ENCODE measurements at places on chromosomes 16 and 17.
A peak's percentile ranks its signal among the peaks of the same experiment; 100 is the strongest.

- no peak for DNase-seq
Observed at GRCh38 chr17:29124135-29124924, 55.9 kb downstream of the MYO18A start.

DNA sequence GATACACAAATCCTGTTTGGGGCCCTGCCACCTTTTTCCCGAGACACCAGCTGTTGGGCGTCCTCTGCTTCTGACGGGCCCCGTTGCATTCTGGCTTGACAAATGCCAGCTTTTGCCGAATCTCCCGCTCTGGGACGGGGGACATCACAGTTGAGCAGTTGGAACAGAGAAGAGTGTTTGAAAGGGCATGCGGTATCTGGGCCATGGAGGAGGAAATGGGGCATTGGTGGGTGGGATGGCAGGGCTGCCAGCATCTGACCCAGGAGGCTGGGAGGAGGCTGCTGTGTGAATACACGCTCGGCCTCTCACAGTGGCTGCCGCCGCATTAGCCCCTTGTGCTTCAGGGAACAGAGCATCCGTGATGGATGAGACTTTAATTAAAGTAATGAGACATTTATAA lies 184.3 kb upstream of the TNRC6C start:
- DNase-seq = no peak

- DNase-seq = no peak
Observed at GRCh38 chr17:7497636-7498035, 13.5 kb downstream of the POLR2A start.

- no peak for DNase-seq
Observed at GRCh38 chr17:80118601-80119270, 17.4 kb downstream of the GAA start.

GRCh38 chr16:14041164-14041563 lies 30.0 kb upstream of the MRTFB start:
- no peak for DNase-seq

DNA sequence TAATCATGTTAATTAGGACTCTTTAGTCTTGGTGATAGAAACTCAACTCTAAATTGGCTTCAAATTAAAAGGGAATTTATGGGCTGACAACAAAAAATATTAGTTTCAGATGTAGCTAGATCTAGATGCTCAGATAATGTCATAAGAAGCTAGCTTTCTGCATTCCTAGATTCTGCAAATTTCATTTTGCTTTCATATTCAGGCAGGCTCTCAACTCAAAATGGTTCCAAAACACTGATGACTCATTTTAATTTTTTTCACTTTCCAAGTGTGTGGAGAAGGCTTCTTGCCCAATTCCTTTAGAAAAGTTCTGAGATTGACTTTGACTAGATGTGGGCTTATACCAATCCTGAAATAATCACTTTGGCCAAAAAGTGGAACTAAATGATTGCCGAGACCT lies 236.7 kb upstream of the GOT2 start:
- no peak for DNase-seq

DNA sequence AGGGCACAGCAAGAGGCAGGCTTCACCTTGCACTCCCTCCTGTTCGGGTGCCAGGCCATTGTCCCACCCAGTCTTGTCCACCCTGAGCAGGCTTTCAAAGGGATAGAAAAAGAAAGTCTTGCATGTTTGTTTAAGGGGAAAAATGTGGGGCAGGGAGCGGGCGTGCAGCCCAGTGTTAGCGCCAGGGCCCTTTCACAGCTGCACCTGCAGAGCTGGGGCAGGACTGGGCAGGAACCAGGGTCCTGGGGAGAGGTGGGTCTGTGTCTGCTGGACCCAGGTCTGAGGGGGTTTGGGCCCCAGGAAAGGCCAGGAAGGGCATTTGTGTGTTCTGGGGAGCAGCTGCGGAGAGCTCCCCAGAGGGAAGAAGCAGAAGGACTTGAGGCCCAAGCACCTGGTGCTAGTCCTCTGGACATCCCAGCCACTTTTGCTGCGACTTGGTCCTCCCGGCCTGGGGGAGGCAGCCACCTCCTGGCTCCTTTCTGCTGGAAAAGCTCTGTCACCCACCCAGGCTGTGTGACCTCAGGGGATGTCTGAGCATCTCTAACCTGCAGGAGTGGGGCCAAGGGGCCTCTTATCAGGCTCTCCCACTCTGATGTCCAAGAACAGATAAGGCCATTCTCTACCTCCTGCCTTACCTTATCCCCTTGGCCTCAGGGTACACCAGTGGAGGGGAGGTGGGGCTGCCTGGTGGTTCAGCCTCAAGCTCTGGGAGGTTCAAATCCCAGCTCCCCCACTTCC lies 44.7 kb downstream of the PSME3IP1 start:
- no peak for DNase-seq

- no peak for DNase-seq
Observed at GRCh38 chr17:78714534-78714933, 67.5 kb downstream of the CYTH1 start.

GRCh38 chr16:56109205-56109604 lies 82.1 kb upstream of the GNAO1 start:
- no peak for DNase-seq

DNA sequence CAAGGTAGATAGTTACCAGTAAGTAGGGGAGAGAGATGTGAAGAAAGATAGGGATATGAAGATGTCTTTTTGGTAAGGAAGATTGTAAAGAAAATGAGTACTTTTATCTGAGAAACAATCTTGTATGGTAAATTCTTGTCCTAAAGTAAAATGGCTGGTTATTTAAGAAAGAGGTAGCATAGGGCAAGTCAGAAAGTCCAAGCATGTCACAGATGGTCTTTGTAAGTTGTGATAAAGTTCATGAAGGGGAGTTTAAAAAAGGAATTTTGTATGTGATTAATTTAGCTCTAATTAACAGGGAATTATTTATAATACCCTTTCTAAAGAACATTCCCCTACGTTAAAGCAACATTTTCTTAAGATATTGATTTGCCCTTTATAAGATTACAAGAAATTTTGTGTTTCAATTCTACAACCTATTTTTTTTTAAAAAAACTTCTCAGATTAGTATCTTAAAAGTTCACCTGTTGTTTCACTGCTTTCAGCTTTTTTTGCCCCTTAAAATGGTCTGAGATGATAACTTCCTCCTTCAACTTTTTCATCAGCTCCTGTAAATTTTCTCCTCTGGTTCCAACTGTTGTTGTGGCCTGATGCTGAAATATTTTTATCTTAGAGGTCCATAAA lies 16.2 kb upstream of the CPHXL start:
- DNase-seq = no peak

DNA sequence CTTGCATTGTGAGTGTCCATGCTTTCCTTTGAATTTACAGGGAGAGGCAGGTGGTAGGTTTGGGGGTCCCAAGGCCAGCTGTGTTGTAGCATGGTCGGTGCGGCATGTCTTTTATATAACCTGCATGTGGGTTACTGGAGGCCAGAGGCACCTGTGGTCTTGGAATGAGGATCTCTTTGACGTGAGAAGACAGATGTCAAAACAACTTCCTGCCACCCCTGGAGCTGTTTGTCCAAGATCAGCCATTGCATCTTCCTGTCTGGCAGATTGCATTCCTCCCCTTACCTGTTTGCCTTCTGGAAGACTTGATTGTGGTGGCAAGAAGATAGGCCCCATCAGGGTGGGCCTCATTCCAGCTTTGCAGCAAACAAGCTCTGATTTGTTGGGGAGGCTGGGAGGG lies 175.1 kb downstream of the MSI2 start:
- no peak for DNase-seq

- DNase-seq = no peak
Observed at GRCh38 chr17:27322690-27323508, 29.0 kb downstream of the WSB1 start.

DNA sequence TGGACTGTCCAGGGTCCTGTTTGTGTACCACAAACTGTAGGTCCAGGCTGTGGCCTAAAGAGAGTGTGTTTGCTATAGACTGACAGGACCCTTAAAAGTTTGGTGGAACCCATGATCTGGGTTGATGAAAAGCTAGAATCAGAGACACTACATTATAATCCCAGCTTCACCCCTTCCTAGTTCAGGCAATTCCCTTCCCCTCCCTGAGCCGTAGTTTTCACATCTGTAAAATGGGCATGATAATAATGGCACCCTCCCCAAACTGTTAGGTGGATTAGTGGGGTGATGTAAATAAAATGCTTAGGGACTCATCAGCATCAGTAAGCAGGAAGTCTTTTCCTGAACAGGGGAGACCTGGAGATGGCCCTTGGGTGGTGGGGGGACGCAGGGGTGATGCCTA lies 2.5 kb downstream of the SCNN1B start:
- DNase-seq = no peak

GRCh38 chr17:50728881-50729765 lies 9.7 kb downstream of the LUC7L3 start:
- no peak for DNase-seq

- DNase-seq = no peak
Observed at GRCh38 chr16:23232806-23233205, 50.3 kb downstream of the SCNN1G start.

- DNase-seq = peak; percentile 56
Observed at GRCh38 chr16:77213542-77214106, 14.4 kb downstream of the SYCE1L start.

GRCh38 chr16:75378616-75379015 lies 54.7 kb downstream of the CFDP1 start:
- DNase-seq = no peak

GRCh38 chr17:145671-146541 lies 8.5 kb downstream of the SCGB1C2 start:
- DNase-seq = no peak

GRCh38 chr16:77556201-77556873 lies 121.5 kb upstream of the ADAMTS18 start:
- DNase-seq = no peak

DNA sequence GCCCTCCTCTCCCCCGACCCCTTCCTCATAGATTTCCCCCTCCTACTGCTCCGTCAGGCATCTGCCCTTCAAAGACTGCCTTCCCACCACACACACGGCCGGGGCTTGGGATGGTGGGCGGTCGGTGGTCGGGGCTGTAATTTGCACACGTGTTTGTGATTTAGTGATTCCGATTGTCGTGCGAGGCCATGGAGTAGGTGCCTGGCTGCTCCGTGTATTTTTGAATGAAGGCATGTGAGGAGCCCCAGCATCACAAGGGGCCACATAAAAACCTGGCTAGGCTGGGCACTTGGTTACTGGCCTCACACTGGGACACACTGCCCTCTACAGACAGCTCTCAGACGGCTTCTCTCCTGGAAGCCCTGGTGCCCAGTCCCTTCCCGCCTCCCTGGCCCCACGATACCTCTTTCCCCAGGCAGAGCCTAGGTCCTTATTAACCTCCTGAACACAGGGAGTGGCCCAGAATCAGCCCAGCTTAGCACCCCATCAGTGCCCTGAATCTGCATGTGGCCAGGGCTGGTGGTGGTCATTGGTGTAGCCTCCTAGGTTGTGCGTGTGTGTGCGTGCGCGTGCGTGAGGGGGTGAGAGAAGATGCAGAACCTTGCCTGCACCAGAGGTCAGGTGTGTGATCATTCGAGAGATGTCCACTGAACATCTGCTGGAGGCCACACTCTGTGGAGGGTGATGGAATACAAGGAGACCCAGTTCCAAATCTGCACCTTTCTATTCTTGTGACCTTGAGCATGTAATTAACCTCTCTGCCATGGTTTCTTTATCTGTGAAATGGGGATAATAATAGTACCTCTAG lies 1.3 kb upstream of the SOCS1 start:
- DNase-seq = peak; percentile 76

- DNase-seq = no peak
Observed at GRCh38 chr17:3919123-3919624, 2.9 kb upstream of the P2RX1 start.

- no peak for DNase-seq
Observed at GRCh38 chr17:45770632-45771270, 13.4 kb upstream of the CRHR1 start.

DNA sequence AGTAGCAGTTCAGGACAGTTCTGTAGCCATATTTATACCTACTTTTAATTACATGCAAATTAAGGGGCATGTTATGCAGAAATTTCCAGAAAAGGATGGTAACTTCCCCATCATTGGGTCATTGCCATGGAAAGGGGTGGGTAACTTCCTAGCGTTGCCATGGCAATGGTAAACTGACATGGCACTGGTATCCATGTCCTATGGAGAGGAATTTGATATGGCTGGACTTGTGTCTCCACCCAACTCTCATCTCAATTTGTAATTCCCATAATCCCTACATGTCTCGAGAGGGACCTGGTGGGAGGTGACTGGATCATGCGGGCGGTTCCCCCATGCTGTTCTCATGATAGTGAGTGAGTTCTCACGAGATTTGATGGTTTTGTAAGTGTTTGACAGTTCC lies 35.6 kb upstream of the CACNG4 start:
- DNase-seq = no peak

GRCh38 chr16:3461151-3461550 lies 17.7 kb downstream of the NAA60 start:
- DNase-seq = no peak

GRCh38 chr17:32569171-32570080 lies 82.6 kb downstream of the CDK5R1 start:
- no peak for DNase-seq

DNA sequence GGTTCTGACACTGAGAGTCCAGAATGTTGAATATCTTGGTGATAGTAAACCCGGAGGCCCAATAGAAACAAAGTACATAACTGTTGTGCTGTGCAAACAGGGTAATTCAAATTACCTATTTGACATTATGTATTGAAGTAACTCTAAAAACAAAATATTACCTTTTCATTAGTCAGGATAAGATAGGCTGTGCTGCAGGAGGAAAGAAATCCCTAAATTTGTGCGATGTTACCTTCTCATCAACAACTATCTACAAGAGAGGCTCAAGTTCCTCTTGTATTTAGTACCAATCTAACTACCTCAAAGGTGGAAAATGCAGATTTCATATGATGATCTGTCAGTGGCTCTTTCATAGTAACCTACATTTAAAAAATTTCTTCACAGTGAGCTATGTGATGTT lies 367.2 kb downstream of the ZFHX3 start:
- DNase-seq = no peak

Data from HFF-Myc (cell line).